Fibroblast of the conjunctiva (primary cell): ENCODE measurements at places on chromosomes 2 and 18.

DNA sequence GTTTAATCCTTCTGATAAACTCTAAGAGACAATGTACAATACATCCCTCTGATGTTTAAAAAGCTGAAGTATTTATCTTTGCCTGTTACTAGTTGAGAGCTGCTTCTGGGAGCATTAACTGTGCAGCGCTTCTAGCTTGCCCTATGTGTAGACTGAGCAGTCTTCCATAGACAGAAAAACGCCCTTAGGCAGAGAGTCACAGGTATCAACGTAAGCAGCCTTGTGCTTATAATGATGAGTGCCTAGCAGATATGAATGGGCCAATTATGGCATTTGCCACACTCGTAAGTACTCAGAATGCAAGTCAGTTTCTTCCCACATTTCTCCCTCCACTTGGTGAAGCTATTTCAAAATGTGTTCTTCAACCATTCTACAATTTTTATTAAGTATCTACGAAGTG lies 731.1 kb upstream of the SLC8A1 start:
- DNase-seq: no peak

DNA sequence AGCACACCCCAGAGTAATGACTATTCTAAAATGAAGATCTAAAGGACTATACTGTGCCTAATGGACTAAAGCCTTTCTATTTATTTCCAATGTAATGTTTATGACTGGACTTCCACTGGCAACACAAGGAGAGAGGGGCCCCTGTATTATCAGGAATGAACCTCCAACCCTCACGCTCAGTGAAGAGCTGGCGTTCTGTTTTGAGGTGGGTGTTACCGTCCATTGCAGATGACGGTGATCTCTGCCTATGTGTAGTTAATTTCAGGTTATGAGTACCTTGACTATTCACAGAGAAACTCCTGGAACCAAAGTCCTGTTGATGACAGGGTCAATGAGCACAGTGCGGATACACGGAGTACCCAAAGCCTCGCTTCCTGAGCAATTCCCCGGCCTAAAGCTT lies 85.4 kb downstream of the MEP1B start:
- no peak for DNase-seq

DNA sequence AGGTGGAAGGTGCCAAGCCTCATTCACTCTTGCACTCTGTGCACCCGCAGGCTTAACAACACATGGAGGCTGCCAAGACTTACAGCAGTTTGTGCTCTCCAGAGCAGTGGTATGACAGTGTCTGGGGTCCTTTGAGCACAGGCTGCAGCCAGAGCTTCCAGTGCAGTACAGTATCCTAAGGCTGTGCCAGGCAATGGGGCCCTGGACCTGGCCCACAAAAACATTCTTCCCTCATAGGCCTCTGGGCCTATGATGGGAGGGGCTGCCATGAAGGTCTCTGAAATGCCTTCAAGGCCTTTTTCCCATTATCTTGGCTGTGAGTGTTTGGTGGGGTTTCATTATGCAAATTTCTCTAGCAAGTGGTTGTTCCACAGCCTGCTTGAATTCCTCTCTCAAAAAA lies 74.8 kb downstream of the MAP2 start:
- no peak for DNase-seq

GRCh38 chr2:136985044-136985443 lies 219.7 kb downstream of the THSD7B start:
- DNase-seq: no peak

GRCh38 chr2:206232287-206233035 lies 42.0 kb upstream of the ZDBF2 start:
- DNase-seq: no peak

GRCh38 chr2:150729495-150729955 lies 242.1 kb upstream of the RND3 start:
- no peak for DNase-seq
